Heart right ventricle (tissue), 16 donors: ENCODE measurements at places on chromosomes 13 and 19. TPM values are rescaled to one million over a fixed set of nuclear protein-coding genes. Genes with fewer than 3 reads are reported as not detected.

Gene PRRG2
- total RNA-seq, result 0.45 TPM

Gene UBE2L5
- total RNA-seq, result not detected

Gene POLRMT
- total RNA-seq, result 45.7 TPM

Gene KCNK6
- total RNA-seq, result 14.6 TPM

Gene ZNF559
- total RNA-seq, result 16.8 TPM

Gene ZNF429
- total RNA-seq, result 7.6 TPM

Gene ZIC5
- not detected for total RNA-seq

Gene DACT3
- 16.7 TPM for total RNA-seq

Gene CGB8
- total RNA-seq, result not detected

Gene CHMP2A
- total RNA-seq, result 134 TPM

Gene PHF11
- total RNA-seq, result 18.2 TPM

Gene S1PR5
- 0.23 TPM for total RNA-seq

Gene PRTN3
- total RNA-seq, result not detected
